ENCODE measurements at places on chromosomes 7 and 10. TPM values are rescaled to one million over a fixed set of nuclear protein-coding genes. Genes with fewer than 3 reads are reported as not detected.

GRCh38 chr10:84172467-84173356 lies 889 bp upstream of the GPR15LG start:
- H3K4me3 ChIP-seq: no peak overlapping the region
- H3K4me1 ChIP-seq: peaks cover 8% of the 10 kb centered on the region
- no peaks in the 10 kb centered on the region for H3K27me3 ChIP-seq
- H3K36me3 ChIP-seq: no peaks in the 10 kb centered on the region
- H3K27ac ChIP-seq: no peak overlapping the region

WEE2 gene
- not detected for total RNA-seq

DNA sequence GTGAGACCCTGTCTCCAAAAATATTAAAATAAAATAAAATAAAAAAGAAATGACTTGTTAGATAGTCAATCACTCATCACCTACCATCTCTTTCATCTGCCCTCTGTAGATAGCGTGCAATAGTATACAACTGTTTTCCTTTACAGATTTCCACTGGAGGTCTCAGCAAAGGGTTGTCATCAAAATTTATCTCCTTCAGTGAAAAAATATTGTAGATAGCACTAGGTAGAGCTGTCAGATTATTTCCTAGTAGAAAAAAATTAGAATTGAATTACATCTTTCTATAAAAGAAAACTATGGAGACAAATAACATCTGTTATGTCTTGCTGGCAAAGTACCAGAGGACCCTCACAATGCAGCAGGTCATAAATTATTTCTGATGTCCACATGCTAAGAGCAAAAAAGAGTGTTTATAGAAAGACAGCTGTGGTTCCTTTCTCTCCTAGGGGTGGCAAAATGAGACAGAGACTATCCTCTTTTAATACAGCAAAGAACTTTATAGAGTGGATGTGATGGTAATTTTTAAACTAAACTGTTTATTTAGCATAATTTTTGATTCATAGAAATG lies 16.3 kb upstream of the CYP51A1 start:
- DNase-seq: no peak
- H3K36me3 ChIP-seq: no peaks in the 10 kb centered on the region
- no peak overlapping the region for H3K27ac ChIP-seq
- H3K4me3 ChIP-seq: no peak overlapping the region
- H3K4me1 ChIP-seq: no peaks in the 10 kb centered on the region

GRCh38 chr7:77415823-77416620 lies at the start of gene GSAP:
Gene GSAP (minus strand): TSS chr7:77416349. CDS start chr7:77416321, 28 bp downstream.
- peak within 1 kb of the TSS; percentile 59 for H3K4me3 ChIP-seq
- H3K4me1 ChIP-seq: peaks cover 32% of the 10 kb centered on the region
- peak; percentile 61 for DNase-seq
- no peak within 1 kb of the TSS for H3K27ac ChIP-seq
- H3K27me3 ChIP-seq: peaks cover 3% of the 10 kb centered on the region
- no peaks in the 10 kb centered on the region for H3K36me3 ChIP-seq

DNA sequence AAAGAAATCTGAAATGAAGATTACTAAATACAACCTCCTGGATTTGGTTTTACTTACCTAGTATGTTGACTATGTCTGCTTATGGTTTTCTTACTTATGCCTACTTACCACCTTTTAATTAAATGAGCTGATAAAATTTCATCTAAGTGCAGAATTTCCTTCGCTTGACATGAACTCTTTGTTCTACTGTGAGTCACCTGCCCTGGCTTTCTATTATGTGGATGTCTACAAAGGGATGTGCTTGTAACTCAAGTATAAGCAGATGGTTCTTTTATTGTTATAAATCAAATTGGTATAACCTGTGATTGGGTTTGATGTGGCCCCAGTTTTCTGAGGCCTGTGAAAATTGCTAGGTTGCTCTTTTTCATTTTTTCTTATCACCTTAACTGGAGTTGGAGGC lies 389.1 kb upstream of the ANKRD30A start:
- no peaks in the 10 kb centered on the region for H3K36me3 ChIP-seq
- no peaks in the 10 kb centered on the region for H3K4me1 ChIP-seq
- H3K27ac ChIP-seq: no peak overlapping the region
- H3K27me3 ChIP-seq: no peaks in the 10 kb centered on the region
- no peak overlapping the region for H3K4me3 ChIP-seq
- DNase-seq: no peak

DNA sequence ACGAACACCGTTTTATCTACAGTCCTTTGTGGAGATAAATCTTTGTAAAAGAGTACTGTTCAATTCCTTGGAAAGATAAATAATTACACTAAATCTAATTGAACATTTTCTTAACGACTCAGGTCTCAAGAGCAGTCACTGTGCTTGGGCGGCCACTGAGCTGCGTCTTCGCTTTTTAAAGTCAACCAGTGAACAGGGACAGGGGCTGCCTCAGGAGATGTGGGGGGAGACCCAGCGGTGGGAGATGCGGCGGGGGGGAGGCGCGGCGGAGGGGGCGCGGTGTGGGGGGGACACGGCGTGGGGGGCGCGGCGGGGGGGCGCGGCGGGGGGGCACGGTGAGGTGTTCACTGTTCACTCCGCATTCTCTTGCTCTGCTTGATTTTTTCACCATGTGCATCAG lies 39.8 kb downstream of the CAMK2B start:
- no peak overlapping the region for H3K27ac ChIP-seq
- H3K36me3 ChIP-seq: no peaks in the 10 kb centered on the region
- peak; percentile 2 for DNase-seq
- peaks cover 3% of the 10 kb centered on the region for H3K27me3 ChIP-seq
- H3K4me3 ChIP-seq: no peak overlapping the region

DNA sequence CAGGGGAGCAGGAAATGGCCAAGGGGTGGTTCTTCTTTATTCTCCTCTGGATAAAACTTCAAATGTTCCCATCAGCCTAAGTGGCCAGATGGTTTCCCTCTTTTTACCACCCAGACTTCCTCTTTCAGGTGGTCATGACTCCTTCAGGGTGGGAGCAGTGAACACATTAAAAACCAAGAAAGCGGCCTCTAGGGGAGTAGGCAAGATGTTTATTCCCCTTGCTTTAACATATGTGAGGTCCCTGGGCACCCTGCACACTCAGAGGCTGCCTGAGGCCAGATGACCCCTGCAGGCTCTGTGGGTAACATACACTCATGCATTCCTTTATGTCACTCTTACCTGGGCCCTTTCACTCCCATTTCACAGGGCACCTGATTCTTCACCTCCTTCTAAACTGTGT lies 357.4 kb downstream of the ABCA13 start:
- no peaks in the 10 kb centered on the region for H3K4me1 ChIP-seq
- no peaks in the 10 kb centered on the region for H3K36me3 ChIP-seq
- no peak overlapping the region for H3K27ac ChIP-seq
- no peak overlapping the region for H3K4me3 ChIP-seq
- no peak for DNase-seq

- H3K4me1 ChIP-seq: no peaks in the 10 kb centered on the region
- no peak overlapping the region for H3K4me3 ChIP-seq
Measured at GRCh38 chr10:123462246-123462645, 203.9 kb upstream of the GPR26 start.

DNA sequence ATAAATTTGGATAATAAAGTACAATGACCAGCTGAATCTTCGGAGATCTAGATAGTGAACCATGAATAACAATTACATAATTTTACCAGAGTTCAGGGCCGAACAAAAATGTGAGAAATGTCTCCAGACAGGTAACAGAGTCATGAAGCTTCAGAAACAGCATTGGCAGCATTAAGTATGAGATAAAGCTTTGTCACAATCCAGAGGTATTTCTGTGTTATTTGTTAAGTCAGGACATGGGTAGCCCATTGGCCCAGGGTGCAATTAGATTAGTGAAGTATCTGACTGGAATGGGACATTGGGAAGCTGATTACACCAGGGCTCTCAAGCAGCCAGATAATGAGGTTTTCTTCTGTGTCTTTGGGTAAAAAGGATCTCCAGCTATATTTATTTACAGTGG lies 184.2 kb upstream of the PPP1R3A start:
- no peaks in the 10 kb centered on the region for H3K4me1 ChIP-seq
- no peak overlapping the region for H3K4me3 ChIP-seq
- no peaks in the 10 kb centered on the region for H3K36me3 ChIP-seq
- no peak for DNase-seq

CCDC3 gene
- total RNA-seq: 0.34 TPM

MRLN gene
- total RNA-seq: not detected

RET gene
- 0.07 TPM for total RNA-seq

SDK1 gene
- total RNA-seq: 0.24 TPM

TACC2 gene
- total RNA-seq: not detected

HOXA10 gene
- not detected for total RNA-seq

GRCh38 chr10:101373063-101373462 lies 19.1 kb downstream of the BTRC start:
- peaks cover 6% of the 10 kb centered on the region for H3K36me3 ChIP-seq
- no peaks in the 10 kb centered on the region for H3K27me3 ChIP-seq
- no peak for DNase-seq
- peaks cover 16% of the 10 kb centered on the region for H3K4me1 ChIP-seq
- H3K4me3 ChIP-seq: no peak overlapping the region
- H3K27ac ChIP-seq: no peak overlapping the region

DNA sequence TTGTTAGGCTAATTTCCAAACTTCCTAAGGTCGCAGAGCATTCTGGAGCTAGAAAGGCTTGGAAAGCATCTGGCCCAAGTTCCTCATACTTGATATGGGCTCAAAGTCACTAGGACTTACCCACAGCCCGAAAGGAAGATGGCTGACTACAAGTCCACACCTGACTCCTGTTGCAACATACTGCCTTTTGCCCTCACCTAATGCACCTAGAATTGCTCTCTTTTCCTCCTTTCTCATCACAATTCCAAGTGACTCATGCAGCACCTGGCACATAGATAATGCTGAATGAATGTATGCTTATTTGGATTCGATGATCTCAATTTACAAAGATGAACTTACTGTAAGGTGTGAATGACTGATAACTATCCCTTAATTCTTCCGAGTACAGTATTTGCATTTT lies 131.5 kb downstream of the SORBS1 start:
- no peaks in the 10 kb centered on the region for H3K36me3 ChIP-seq
- no peaks in the 10 kb centered on the region for H3K27me3 ChIP-seq
- DNase-seq: no peak
- no peak overlapping the region for H3K4me3 ChIP-seq
- no peaks in the 10 kb centered on the region for H3K4me1 ChIP-seq
- H3K27ac ChIP-seq: no peak overlapping the region

- no peak for DNase-seq
- H3K4me3 ChIP-seq: no peak overlapping the region
- no peaks in the 10 kb centered on the region for H3K27me3 ChIP-seq
- H3K36me3 ChIP-seq: no peaks in the 10 kb centered on the region
- H3K27ac ChIP-seq: no peak overlapping the region
Measured at GRCh38 chr10:30818010-30818660, 188.6 kb upstream of the LYZL2 start.

DNA sequence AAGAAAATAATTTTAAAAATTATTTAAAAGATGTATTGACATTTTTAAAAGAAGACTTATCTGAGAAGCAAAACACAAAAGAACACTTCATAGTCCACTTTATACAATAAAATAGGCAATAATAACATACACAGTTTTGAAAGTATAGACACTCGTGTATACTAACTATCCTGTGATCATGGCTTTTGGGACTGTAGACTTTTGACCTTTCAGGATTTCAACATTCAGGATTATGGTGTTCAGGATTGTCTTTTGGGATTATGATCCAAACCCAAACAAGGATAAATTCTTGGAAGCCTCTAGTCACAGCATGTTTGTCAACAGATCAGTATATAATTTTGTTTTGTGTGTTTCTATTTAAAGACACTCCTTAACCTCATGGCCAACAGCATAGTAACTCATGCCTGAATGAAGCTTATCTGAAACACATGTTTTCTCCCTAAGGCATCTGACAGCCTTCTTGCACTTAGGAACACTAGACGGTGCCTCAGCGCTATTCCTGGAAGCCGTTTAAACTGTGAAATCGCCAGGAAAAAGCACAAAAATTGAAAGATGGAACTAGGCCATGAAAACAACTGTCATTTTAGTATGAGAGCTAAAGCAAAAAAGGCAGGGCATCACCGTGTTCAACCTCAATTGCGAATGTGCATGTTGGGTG lies 29.9 kb downstream of the GSAP start:
- H3K4me3 ChIP-seq: no peak overlapping the region
- no peak overlapping the region for H3K27ac ChIP-seq
- H3K4me1 ChIP-seq: peaks cover 17% of the 10 kb centered on the region
- no peaks in the 10 kb centered on the region for H3K27me3 ChIP-seq
- no peak for DNase-seq

GRCh38 chr7:68248973-68249372 lies 1252.3 kb downstream of the TYW1 start:
- DNase-seq: no peak
- no peak overlapping the region for H3K4me3 ChIP-seq
- no peaks in the 10 kb centered on the region for H3K4me1 ChIP-seq
- no peaks in the 10 kb centered on the region for H3K27me3 ChIP-seq
- no peak overlapping the region for H3K27ac ChIP-seq
- no peaks in the 10 kb centered on the region for H3K36me3 ChIP-seq

GRCh38 chr7:147182874-147183273 lies 1066.3 kb downstream of the CNTNAP2 start:
- no peak overlapping the region for H3K4me3 ChIP-seq
- H3K27ac ChIP-seq: no peak overlapping the region
- DNase-seq: no peak
- H3K36me3 ChIP-seq: no peaks in the 10 kb centered on the region

GRCh38 chr10:42888504-42889095 lies 106.0 kb downstream of the BMS1 start:
- H3K36me3 ChIP-seq: no peaks in the 10 kb centered on the region
- no peaks in the 10 kb centered on the region for H3K4me1 ChIP-seq
- no peak overlapping the region for H3K4me3 ChIP-seq

DNA sequence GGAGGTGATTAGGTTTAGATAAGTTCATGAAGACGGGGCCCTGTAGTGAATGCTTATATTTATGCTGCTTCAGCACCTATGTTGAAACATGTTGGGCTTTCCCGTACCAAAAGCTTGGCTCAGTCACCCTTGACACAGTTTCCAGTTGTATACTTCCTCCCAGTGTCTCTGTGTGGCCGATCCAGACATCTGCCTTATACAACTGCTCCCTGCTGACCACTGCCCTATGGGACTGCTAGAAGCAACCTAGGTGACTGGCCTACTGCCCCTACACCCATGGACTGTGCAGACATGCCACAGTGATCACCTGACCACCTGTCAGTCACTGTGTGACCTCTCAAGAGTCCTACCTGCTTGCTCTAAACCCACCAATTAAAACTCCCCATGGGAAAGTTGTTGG lies 22.6 kb upstream of the TSPAN13 start:
- no peaks in the 10 kb centered on the region for H3K36me3 ChIP-seq
- no peak overlapping the region for H3K27ac ChIP-seq
- no peaks in the 10 kb centered on the region for H3K27me3 ChIP-seq
- H3K4me3 ChIP-seq: no peak overlapping the region

DNA sequence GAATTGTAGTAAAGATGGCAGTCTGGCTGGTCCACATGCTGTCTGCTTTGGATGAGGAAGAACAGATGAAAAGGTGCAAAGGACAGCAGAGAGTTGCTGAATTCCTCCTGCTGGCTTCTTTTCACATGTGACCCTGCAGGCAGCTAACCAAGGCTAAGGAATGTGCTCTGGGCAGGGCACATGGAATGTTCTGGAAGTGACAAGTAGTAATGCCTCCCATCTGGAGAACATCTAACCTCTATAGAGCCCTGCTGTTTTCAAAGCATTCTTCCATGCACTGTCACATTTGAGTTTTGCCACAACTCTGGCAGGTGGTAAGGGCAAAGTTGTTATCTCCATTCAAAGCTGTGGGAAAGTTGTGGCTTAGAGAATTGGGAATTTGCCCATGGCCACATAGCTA lies 208.8 kb downstream of the STK31 start:
- DNase-seq: no peak
- H3K4me3 ChIP-seq: no peak overlapping the region
- no peak overlapping the region for H3K27ac ChIP-seq
- H3K36me3 ChIP-seq: no peaks in the 10 kb centered on the region
- H3K4me1 ChIP-seq: no peaks in the 10 kb centered on the region

HTR5A gene
- total RNA-seq: not detected

GRCh38 chr7:80393786-80394185 lies 118.1 kb downstream of the GNAT3 start:
- H3K4me3 ChIP-seq: no peak overlapping the region
- H3K36me3 ChIP-seq: no peaks in the 10 kb centered on the region
- H3K27ac ChIP-seq: no peak overlapping the region
- DNase-seq: no peak
